ENCODE measurements at places on chromosomes 5 and 9.

GRCh38 chr5:171599411-171599810 lies 180.0 kb downstream of the FGF18 start:
- no peak overlapping the region for H3K4me3 ChIP-seq
- DNase-seq: no peak
- H3K27ac ChIP-seq: no peak overlapping the region
- no peaks in the 10 kb centered on the region for H3K36me3 ChIP-seq

DNA sequence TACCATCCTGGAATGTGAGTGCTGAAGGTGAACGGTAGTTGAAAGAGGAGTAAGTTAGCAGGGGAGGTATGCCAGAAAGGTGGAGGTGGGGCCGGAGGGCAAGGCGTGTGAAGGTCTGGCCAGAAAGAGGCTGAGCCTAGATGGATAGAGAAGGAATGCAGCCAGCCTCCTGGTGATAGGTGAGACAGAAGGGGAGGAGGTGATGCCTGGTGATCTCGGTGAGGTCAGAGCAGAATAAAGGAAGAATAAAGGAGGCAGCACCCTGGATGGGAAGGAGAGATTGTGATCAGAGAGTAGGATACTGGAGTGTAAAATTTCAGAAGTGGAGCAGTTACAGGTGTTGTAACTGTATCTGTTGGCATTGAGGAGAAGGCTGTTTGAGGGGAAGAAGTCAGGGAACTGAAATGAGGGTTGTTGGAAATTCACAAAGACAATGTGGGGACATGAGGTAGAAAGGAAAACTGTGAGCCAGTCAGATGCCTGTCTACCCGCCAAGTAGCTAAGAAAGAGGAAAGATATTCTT lies 2.0 kb downstream of the GNG10 start:
- DNase-seq: no peak
- no peaks in the 10 kb centered on the region for H3K36me3 ChIP-seq
- H3K27ac ChIP-seq: peak overlapping the region; percentile 85

GRCh38 chr5:142445266-142445665 lies 120.4 kb upstream of the SPRY4 start:
- peaks cover 35% of the 10 kb centered on the region for H3K4me1 ChIP-seq
- H3K27me3 ChIP-seq: no peaks in the 10 kb centered on the region
- peak overlapping the region; percentile 91 for H3K27ac ChIP-seq
- H3K36me3 ChIP-seq: peaks cover 15% of the 10 kb centered on the region
- DNase-seq: no peak

DNA sequence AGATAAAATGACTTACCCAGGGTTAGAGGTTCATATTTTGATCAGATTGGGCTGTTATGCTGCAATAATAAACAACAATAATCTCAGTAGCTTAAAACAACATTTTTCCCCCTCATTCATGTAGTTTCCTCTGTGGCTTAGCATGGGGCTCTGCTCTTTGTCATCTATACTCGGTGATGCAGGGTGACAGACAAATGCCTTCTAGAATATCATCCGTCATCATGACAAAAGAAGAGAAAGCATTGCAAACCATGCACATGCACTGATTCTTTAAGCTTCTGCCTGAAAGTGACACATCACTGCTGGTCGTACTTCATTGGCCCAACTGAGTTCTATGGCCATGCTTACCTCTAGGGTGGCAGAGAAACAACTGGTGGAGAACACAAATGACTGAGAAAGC lies 58.8 kb upstream of the MAMDC2 start:
- H3K27me3 ChIP-seq: peaks cover 12% of the 10 kb centered on the region
- H3K36me3 ChIP-seq: no peaks in the 10 kb centered on the region
- DNase-seq: no peak
- H3K4me3 ChIP-seq: no peak overlapping the region
- H3K4me1 ChIP-seq: peaks cover 22% of the 10 kb centered on the region

DNA sequence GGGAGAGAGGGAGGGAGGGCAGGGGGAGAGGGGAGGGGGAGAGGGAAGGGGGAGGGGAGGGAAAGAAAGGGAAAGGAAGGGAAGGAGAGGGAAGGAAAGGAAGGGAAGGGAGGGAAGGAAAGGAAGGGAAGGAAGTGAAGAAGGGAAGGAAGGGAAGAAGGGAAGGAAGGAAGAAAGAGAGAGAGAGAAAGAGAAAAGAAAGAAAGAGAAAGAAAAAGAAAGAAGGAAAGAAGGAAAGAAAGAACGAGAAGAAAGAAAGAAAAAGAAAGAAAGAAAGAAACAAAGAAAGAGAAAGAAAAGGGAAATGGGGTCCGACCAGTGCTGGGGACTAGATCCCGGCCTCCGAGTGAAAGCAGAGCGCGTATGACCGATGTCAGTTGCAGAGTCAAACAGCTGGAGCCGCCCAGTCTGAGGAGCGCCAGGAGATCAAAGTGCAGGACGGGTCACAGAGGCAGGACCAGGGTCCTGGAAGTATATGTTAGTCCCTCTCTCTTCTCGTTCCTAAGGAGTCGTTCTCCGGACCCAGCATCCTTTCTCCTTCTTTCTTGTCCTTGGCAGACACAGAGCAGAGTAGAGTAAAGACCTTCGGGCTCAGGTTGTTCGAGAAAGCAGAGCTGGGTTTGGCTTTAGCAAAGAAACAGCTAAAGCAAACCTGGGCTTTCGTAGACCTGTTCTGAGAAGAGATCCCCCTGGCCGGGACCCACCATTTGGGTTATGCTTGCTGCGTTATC lies 305.4 kb upstream of the MSX2 start:
- peak overlapping the region; percentile 85 for H3K27ac ChIP-seq
- no peaks in the 10 kb centered on the region for H3K27me3 ChIP-seq
- no peaks in the 10 kb centered on the region for H3K36me3 ChIP-seq
- DNase-seq: no peak
- H3K4me1 ChIP-seq: peaks cover 49% of the 10 kb centered on the region

DNA sequence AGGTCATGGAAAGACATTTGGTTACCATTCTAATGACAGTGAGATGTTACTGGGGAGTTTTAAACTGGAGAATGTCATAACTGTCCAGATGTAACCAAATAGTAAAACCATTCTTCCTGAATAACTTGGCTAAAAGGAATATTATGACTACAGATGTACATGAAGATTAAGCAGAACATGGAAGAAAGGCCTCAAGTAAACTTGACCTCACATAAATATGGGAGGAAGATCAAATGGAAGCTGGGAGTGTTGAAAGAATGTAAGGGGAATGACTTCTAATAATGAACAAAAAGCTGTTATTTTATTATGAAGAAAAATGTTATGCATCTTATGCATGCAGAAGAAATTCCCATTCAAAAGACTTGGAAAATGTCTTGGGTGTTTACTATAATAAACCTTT lies 107.7 kb upstream of the CDKN2B start:
- H3K27me3 ChIP-seq: no peaks in the 10 kb centered on the region
- H3K4me1 ChIP-seq: peaks cover 63% of the 10 kb centered on the region
- no peak overlapping the region for H3K4me3 ChIP-seq
- DNase-seq: no peak
- peak overlapping the region; percentile 32 for H3K27ac ChIP-seq
- peaks cover under 1% of the 10 kb centered on the region for H3K36me3 ChIP-seq

- no peak overlapping the region for H3K4me3 ChIP-seq
- H3K4me1 ChIP-seq: peaks cover 6% of the 10 kb centered on the region
- DNase-seq: no peak
- H3K27ac ChIP-seq: no peak overlapping the region
- no peaks in the 10 kb centered on the region for H3K27me3 ChIP-seq
These were observed 597.1 kb downstream of the ACTL7B start for GRCh38 chr9:108258640-108259039.

- no peak for DNase-seq
- H3K4me3 ChIP-seq: no peak overlapping the region
- no peaks in the 10 kb centered on the region for H3K27me3 ChIP-seq
- H3K27ac ChIP-seq: no peak overlapping the region
These were observed 23.0 kb upstream of the ECM2 start for GRCh38 chr9:92558612-92559374.

DNA sequence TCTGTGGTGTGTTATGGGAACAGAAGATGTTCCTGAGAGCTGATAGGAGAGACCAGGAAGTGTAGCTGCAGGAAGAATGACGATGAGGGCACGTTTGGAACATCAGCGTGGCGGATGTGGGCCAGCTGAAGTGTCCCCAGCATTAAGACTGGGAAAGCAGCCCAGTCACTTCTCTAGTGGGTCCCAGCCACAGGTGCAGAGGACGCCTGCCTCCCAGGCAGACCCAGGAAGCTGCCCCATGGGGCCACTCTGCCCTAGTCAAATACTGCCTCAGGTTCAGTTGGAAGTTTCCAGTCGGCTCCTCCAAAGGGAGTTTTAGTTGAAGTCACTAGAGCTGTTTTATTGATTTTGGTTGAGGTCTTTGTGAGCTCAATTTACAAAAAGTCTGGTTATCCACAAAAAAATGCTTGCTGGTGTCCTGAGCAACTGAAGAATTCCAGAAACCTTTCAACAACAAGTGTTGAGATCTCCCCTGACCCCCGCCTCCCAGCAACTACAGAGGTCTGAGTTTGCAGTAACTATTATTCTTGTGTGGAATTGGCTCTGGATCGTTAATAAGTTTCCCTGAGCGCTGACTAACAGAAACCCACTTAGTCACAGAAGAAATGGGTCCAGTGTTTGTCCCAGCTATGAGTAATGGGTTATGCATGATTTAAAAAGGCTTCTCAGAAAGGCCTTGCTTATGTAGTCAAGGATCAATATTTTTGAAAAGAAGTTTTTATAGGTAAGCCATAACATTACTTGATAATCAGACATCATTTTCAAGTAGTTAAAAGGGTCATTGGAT lies 294.1 kb downstream of the FANCC start:
- DNase-seq: no peak
- H3K36me3 ChIP-seq: peaks cover 21% of the 10 kb centered on the region
- H3K4me3 ChIP-seq: no peak overlapping the region

- H3K27me3 ChIP-seq: peaks cover 12% of the 10 kb centered on the region
- no peak overlapping the region for H3K4me3 ChIP-seq
- H3K27ac ChIP-seq: no peak overlapping the region
- no peaks in the 10 kb centered on the region for H3K36me3 ChIP-seq
- no peak for DNase-seq
These were observed 15.1 kb upstream of the PPARGC1B start for GRCh38 chr5:149714877-149715502.

- peak overlapping the region; percentile 95 for H3K27ac ChIP-seq
- H3K27me3 ChIP-seq: no peaks in the 10 kb centered on the region
- peak; percentile 38 for DNase-seq
- peaks cover 79% of the 10 kb centered on the region for H3K4me1 ChIP-seq
- H3K4me3 ChIP-seq: peak overlapping the region; percentile 56
- peaks cover 3% of the 10 kb centered on the region for H3K36me3 ChIP-seq
These were observed 41.9 kb downstream of the BNC2 start for GRCh38 chr9:16828340-16829281.

GRCh38 chr5:2755681-2756171 lies 4.2 kb upstream of the IRX2 start:
- H3K4me1 ChIP-seq: peaks cover 48% of the 10 kb centered on the region
- H3K27me3 ChIP-seq: peaks cover 61% of the 10 kb centered on the region
- peak overlapping the region; percentile 77 for H3K4me3 ChIP-seq
- no peaks in the 10 kb centered on the region for H3K36me3 ChIP-seq
- DNase-seq: no peak
- peak overlapping the region; percentile 89 for H3K27ac ChIP-seq

DNA sequence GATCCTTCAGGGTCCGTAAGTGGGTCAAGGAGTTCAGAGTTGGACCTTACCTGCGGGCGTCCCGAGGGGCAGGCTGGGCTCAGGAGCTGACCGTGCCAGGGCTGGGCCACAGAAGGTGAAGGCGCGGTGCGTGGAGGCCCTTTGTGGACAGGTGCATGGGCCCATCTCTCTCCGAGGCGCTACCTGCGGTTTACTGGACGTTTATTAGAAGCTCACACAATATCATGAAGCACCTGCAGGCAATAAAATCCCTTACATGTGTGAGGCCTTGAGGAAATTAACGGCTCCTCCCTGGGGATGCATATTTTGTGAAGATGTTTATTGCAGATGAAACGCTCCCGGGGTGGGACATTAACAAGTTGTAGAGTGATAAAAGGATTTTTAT lies 79.8 kb upstream of the LMX1B start:
- peaks cover 36% of the 10 kb centered on the region for H3K27me3 ChIP-seq
- no peak overlapping the region for H3K27ac ChIP-seq

DNA sequence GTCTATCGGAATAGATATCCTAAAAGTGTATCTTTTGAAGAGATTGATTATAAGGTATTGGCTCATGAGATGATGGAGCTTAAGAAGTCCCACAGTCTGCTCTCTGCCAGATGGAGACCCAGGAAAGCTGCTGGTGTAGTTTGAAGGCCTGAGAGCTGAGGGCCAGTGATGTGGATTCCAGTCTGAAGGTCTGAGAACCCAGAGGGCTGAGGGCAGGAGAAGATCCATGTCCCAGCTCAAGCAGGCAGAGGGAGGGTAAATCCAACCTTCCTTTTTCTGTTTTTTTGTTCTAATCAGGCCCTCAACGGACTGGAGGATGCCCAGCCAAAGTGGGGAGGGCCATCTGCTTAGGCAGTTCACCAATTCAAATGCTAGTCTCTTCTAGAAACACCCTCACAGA lies 11.0 kb upstream of the ABL1 start:
- H3K36me3 ChIP-seq: peaks cover 8% of the 10 kb centered on the region
- H3K4me3 ChIP-seq: peak overlapping the region; percentile 2
- H3K27me3 ChIP-seq: no peaks in the 10 kb centered on the region
- peaks cover 50% of the 10 kb centered on the region for H3K4me1 ChIP-seq
- no peak for DNase-seq

- no peak for DNase-seq
- peaks cover 6% of the 10 kb centered on the region for H3K4me1 ChIP-seq
- no peaks in the 10 kb centered on the region for H3K36me3 ChIP-seq
These were observed 9.8 kb downstream of the COL23A1 start for GRCh38 chr5:178580271-178580955.

DNA sequence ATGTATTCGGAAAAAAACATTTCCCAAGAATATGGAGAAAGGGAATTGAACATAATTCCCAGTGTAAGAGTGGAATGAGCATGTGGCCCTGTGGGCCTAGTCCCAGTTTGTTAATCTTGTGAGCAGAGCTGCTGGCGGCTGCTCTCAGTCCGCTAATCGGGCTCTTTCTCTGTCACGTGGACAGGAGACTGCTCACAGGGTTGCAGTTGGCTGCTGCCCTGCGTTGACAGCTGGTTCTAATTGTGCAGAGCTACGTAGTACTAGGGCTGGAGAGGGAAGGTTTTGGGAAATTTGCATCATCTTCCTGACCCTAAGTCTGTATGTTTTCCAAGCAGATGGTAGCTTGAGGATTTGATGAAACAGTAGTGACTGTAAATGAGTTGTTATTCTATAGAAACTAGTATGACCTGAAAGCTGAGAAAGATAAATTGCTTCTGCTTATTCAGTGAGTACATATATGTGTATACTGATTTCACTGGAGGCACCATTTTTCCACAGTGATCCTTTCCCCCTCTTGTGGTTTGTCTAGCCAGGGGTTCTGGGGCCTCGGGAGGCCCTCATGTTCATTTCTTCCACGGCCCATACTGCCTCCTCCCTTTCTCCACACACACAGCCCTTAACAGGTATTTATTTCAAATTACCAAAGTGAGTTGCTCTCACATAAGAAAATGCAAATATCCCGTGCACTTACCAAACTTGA lies 100.6 kb downstream of the ANGPTL2 start:
- peak overlapping the region; percentile 89 for H3K27ac ChIP-seq
- H3K36me3 ChIP-seq: no peaks in the 10 kb centered on the region
- peaks cover 38% of the 10 kb centered on the region for H3K4me1 ChIP-seq
- no peak overlapping the region for H3K4me3 ChIP-seq
- no peaks in the 10 kb centered on the region for H3K27me3 ChIP-seq
- peak; percentile 64 for DNase-seq

GRCh38 chr5:147465747-147466146 lies 44.1 kb downstream of the DPYSL3 start:
- no peak for DNase-seq
- no peak overlapping the region for H3K4me3 ChIP-seq
- peaks cover 12% of the 10 kb centered on the region for H3K4me1 ChIP-seq
- H3K36me3 ChIP-seq: no peaks in the 10 kb centered on the region

GRCh38 chr9:87010626-87011025 lies 63.3 kb upstream of the GAS1 start:
- H3K36me3 ChIP-seq: peaks cover 2% of the 10 kb centered on the region
- H3K27ac ChIP-seq: no peak overlapping the region
- H3K27me3 ChIP-seq: no peaks in the 10 kb centered on the region
- peaks cover 36% of the 10 kb centered on the region for H3K4me1 ChIP-seq
- no peak overlapping the region for H3K4me3 ChIP-seq

Measured in mesothelial cell of epicardium (in vitro differentiated cells).